Right hindlimb (tissue), 1 donor: ENCODE measurements at places on chromosomes 5 and 9.

GRCh38 chr5:10109299-10109698 lies 140.4 kb downstream of the ATPSCKMT start:
- no peak for DNase-seq

DNA sequence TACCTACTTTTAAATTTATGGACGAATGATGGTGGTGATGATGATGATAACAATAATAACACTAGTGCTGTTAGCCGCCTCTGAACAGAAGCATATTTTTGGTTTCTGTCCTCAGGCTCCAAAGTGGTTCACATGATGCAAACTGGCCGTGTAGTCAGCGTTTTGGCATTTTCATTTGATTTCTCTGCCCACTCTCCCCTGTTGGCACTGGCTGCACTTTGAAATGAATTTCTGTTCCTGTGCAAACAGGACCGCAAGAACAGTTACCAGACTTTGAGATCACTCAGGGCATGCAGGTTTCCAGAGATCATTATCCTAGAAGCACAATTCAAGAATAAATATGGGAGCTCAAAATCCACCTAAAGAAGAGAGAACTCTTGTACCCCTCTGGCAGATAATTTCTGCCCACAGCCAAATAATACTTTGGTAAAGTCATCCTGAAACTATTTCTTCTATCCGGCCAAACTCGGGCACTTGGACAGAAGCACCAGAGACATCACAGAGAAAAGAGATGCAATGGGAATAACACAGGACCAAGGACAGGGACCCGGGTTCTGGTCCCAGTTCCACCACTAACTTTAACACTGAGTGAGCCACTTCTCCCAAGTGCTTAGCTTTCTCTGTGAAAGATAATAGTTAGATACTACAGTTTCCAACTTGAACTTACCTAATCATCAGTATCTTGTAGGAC lies 201.7 kb upstream of the PTGER4 start:
- peak; percentile 22 for DNase-seq

DNA sequence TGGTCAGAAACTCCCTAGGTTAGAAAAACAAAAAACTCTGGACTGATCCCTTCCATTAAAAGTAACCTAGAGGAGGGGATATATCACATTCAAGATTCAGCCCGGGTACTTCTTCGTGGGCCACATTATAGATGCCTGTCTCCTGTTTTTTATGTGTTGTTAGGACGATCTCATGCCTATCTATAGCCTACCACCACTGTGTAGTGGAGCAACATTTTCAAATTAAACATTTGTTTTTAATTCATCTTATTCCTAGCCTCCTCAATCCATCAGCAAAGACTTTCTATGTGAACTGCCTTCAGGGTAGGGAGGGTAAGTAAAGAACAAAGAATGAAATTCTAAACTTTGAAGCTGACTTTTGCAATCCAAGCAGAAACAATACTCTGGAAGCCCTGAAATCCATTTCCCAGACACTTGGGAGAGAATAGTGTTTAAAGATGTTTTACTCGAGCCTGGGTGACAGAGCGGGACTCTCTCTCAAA lies 379.4 kb downstream of the ANXA1 start:
- DNase-seq, result no peak

- DNase-seq, result no peak
Measured at GRCh38 chr9:130188860-130189481, 16.8 kb downstream of the NCS1 start.

GRCh38 chr5:83586874-83587776 lies 115.6 kb downstream of the VCAN start:
- no peak for DNase-seq

DNA sequence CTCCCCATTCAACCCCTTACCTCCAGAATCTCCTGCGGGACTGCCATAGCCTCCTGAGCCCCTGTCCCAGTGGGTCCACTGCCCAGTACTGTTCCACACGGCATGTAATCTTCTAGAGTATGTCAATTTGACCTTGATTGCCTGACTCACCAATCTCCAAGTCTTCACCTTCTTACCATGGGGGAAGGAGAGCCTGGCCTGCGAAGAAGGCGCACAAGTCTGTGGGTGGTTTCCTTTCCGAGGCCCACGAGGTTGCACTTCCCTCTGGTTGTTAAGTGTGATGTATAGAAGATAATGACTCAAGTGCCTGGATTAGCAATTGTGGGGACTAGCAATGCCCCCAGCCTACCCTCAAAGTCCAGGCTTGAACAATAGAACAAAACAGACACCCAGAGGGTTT lies 8.1 kb upstream of the TENT4A start:
- DNase-seq, result no peak

GRCh38 chr5:156815988-156816599 lies 34.0 kb upstream of the PPP1R2B start:
- DNase-seq, result peak; percentile 23

DNA sequence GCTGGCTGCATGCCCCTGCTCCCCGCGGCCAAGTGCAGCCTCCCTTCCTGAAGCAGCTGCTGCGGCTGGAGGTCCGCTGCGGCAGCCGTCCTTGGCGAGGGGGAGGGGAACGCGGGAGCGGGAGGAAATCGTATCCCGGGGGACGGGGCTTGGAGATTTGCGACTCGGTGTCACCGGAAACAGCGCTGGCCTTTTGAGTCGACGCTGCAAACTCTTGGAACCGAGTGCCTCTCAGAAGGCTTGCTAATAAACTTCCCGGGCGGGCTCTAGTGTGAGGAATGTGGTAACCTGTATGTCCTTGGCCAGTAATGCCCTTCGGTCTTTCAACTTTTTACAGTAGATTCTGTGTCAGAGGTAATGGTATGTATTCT lies 82.7 kb downstream of the PTPDC1 start:
- DNase-seq, result no peak

- no peak for DNase-seq
Measured at GRCh38 chr9:125243792-125244260, 2.7 kb upstream of the HSPA5 start.
